EH (cell line): ENCODE measurements at places on chromosomes 2 and 18.

DNA sequence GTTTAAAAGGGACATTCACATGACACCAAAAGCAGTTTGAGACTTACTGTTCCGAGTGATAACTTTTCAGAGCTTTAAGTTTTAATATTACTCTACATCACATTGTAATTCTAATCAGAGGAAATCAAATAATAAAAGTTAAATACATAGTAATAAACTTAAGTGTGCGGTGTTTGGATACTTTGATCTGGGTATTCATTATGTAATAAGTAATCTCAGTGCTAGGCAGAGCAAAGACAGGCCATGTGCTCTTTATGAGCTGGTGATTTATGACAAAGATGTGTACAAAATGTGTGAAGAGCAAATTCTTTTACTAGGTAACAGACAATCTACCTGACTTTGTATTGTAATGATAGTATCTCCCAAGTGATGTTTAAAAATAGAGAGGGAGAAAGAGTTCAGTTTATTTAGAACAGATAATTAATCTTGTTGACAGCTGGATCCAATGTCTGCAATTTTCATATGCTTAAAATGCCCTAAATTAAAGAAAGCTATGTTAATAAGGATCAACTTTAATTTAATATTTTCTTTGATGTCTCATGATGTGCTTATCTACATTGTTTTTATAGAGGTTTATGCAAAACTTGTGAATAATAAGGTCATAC lies 4.4 kb downstream of the CFAP221 start:
- DNase-seq = no peak

DNA sequence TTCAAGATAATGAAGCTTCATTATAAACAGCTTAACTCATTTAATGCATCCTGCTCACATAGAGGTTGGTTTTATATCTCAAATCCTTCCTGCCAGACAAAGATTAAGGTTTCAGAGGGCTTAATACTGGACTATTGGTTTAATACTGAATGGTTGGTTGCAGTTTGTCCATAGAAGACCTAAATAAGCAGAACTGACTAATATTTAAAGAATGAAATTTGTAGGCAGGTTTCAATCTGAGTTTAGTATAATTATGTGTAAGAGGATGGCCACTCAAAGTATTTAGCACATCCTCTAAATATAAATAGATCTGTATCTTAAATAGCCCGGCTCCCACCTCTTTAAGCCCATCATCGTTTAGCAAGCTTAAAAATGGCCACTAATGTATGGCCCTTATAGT lies 92.5 kb downstream of the EPB41L5 start:
- DNase-seq = peak; percentile 27

GRCh38 chr18:73647391-73647790 lies 500.2 kb downstream of the FBXO15 start:
- DNase-seq = peak; percentile 31

DNA sequence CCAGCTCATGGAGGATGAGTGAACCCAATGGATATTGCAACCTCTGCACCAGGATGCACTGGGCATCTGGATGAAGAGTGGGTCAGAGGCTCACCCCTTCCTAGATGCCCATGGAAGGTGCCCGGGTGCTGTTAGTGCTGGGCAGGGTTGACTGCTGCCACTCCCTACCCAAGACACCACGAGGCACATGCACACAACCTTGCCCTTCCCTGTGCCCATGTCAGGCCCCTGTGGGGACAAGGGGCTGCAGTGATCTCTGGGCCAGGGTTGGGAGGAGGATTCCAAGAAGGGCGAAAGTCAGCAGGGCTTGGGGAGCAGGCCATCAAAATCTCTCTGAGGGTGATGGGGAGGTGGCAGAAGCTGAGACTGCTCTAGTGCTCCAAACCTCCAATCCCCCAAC lies 309.7 kb upstream of the ST6GAL2 start:
- no peak for DNase-seq
